ENCODE measurements at places on chromosomes 3 and 15.

GRCh38 chr3:46690798-46691197 lies 2.7 kb downstream of the ALS2CL start:
- DNase-seq: no peak

DNA sequence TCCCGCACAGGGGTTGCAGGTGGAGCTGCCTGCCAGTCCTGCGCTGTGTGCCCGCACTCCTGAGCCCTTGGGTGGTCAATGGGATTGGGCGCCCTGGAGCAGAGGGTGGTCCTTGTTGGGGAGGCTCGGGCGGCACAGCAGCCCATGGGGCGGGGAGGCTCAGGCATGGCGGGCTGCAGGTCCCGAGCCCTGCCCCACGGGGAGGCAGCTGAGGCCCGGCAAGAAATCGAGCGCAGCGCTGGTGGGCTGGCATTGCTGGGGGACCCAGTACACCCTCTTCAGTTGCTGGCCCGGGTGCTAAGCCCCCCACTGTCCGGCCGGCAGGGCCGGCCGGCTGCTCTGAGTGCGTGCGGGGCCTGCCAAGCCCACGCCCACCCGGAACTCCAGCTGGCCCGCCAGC lies 27.9 kb downstream of the NCK1 start:
- DNase-seq: no peak

DNA sequence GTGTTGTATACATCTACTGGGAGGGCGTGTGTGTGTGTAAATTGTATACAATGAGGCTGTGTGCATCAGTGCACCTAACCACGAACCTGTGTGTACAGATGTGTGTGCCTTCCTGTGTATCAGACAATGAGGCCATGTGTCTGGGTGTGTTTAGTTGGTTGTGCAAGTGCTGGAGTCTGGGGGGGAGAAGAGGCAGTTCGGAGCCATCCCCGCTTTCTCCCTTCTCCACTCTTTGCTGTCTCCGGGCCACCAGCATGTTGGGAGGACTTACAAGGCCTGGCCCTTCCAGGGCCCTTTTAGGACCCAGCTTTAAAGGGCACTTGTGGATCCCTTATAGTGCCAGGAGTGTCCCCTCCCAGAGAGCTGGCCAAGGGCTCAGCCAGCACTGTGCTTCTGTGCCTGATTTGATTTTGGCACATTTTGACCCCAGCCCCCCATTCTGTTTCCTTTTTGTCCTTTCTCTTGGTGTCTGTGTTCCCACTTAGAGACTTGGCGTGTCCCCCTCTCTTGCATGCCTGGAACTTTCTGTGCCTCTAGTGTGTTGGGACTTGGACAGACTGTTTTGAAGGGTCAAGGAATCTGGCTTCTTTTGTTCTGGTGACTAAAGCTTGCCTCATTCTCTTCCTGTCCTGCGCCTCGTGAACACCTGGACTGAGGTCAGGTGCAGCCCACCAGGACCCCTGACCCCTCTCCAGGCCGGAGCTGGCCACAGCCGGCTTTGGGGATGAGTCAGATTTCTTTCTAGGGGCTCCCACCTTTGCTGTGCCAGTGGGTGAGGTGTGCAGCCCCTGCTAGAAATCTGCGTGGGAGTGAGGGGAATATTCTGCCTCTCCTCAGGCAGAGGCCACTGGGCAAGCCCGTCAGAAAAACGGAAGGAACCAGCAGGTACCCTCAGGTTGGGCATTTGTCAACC lies 1.5 kb downstream of the CTDSPL start:
- no peak for DNase-seq

- no peak for DNase-seq
Observed at GRCh38 chr3:63251499-63251898, 26.6 kb upstream of the SYNPR start.

DNA sequence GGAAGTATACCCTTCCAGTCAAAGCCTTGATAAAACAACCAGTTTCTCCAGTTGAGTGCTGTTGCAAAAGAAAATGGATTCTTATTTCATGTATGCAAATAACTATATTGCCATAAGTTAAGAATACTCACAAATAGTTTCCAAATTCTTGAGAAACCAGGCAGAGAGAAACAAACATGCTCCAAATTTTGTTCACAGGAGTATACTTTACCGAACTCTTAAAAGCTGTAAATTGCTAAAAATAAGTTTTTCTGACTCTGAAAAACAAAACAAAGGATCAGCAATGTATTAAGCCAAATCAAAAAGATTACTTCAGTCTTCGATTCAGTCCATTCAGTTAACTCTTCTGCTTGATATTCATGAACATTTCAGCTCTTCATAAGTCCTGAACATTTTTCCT lies 646.5 kb downstream of the MCTP2 start:
- DNase-seq: no peak

DNA sequence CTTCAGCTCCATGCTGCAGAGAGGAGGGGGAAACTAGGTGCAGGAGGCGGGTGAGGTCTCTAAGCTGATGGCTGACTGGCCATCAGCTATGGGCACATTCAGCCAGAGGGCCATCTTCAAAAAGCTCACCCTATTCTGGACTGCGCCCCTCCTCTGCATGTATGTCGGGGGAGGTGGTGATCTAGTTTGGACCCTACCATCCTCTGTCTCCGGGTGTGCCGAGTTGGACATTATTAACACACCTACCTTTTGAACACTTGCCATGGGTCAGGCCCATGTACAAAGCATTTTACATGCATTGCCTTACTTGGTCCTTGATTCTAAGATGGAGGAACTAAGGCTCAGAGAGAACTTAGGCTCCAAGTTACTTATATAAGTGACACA lies 1.4 kb downstream of the NISCH start:
- no peak for DNase-seq

GRCh38 chr15:60400944-60401343 lies 3.2 kb upstream of the ANXA2 start:
- no peak for DNase-seq

GRCh38 chr3:186784820-186785494 lies 1.6 kb downstream of the EIF4A2 start:
- no peak for DNase-seq

GRCh38 chr3:114698146-114699105 lies 404.6 kb downstream of the TIGIT start:
- no peak for DNase-seq

DNA sequence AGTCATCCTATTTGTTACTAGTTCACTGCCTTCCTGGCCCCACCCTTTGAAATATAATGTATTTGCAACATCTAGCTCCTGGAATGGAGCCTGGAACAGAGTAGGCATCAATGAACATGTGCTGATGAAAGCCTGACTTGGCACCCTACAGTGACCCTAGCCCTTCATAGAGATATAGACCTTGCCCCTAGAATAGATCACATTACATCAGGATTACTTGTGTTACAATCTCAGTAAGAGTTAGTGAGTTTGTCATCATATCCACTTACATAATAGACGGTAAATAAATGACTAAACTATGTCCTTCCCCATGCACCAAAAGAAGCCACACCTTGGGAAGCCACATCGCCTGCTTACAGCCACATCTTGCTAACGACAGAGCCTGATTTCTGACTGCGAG lies 110.5 kb upstream of the WNT5A start:
- no peak for DNase-seq

- no peak for DNase-seq
Observed at GRCh38 chr3:180433152-180433551, 168.8 kb upstream of the TTC14 start.

GRCh38 chr3:46558184-46559043 lies 7.7 kb downstream of the LRRC2 start:
- peak; percentile 50 for DNase-seq

- no peak for DNase-seq
Observed at GRCh38 chr15:26015516-26016075, 152.5 kb upstream of the ATP10A start.

- peak; percentile 5 for DNase-seq
Observed at GRCh38 chr3:112333002-112333380, at the start of gene CD200. CD200 (plus strand) TSS chr3:112333156; CDS start chr3:112333213, 57 bp downstream.

- DNase-seq: no peak
Observed at GRCh38 chr3:23808525-23808924, 2.8 kb downstream of the UBE2E1 start.

DNA sequence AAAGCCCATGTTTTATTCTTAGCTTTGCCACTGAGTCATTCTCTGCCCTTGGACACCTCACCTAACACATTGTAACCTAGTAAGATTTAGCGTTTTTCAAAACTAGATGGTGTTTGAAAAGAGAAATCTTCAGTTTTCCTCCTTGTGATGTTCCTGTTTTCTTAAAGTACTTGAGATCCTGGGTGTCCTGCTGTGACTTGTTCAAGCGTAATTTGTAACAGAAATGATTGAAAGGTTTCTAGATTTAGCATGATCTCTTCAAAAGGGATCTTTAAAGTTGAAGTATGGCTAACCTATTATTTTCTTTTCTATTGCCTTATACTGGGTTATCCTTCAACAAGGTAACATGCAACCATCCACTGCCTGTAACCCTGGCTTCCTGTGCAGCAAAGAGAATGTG lies 32.6 kb upstream of the SPATA16 start:
- DNase-seq: no peak

DNA sequence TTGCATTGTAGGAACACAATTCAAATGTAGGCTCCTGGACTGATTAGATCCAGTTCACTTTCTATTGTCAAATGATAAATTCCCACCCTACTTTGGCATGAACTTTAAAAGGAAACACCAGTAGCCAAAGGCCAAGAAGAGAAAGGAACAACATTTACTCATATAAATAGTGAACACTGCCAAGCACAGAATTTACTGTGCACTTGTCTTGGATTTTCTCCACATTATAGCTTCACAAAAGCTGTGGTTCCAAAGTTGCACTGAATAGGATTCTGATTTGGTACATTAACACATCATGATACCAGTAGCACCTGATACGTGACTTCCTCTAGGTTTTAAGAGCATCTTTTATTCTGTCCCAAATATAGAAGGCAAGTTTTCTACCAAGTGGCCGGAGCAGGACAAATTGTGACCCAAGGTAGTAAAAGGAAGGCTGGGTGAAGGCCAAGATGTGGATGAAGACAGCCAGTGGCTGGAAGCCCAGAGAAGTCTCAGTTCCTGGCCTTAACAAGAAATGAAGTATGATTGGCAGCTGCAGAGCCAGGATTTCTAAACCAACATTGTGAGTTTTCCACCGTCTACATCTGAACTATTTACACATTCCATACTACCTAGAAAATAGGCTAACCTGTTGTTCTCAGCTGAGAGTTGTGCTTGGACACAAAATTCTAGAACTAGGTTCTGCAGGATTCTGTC lies 206.7 kb downstream of the THRB start:
- DNase-seq: no peak

DNA sequence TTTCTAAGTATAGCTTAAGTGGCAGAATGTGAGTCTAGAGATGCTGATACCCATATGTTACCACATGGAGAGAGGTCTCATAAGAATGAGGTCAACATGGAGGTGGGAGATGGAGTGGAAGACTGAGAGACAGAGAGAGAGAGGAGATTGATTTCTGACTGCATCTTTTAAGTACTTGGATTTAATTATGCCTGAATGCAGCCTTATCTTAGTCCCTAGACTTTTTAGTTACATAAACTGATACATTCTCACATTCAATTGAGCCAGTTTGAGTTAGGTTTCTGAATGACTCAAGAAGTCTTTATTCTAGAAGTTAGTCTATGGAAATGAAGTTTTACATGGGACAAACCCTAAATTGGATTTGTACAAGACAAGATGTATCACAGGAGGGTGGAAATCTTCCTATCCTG lies 58.5 kb upstream of the TNFSF10 start:
- no peak for DNase-seq

GRCh38 chr15:66884661-66885237 lies 180.7 kb upstream of the SMAD3 start:
- DNase-seq: no peak

DNA sequence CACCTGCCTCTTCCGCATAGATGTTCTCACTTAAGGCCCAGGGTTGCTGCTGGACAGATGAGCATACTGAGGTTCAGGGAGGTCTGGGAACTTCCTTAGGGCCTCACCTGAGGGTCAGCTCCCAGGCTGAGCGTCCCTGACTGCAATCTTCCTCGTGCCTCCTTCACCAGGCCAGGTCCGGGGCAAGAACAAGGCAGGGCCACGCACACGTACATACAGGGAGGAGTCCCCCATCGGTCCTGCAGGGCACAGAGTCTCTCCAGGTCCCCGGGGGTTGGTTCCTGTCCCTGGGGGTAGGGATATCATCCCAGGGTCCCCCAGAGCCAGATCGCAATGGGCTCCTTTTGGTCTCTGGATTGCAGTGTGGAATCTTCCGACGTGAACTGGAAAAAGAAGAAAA lies 130.1 kb downstream of the LRRK1 start:
- DNase-seq: no peak

DNA sequence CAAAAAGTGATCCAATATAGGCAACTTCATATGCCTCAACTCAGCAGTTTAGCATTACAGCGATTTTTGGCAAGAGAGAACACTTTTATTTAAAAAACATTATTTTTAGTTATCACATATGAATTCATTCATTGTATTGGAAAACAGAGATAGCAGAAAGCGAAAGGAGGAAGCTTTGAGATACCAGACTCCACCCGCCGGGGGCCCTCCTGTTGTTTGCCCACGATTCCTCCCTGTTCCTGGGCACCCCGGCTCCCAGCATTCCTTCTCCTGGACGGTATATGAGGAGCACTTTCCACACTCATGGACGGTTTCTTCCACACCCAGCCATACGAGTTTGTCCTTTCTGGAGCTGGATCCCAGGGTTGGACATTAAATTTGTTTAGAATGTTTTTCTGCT lies 18.2 kb downstream of the APBA2 start:
- no peak for DNase-seq

- DNase-seq: no peak
Observed at GRCh38 chr3:40585381-40586016, 60.7 kb downstream of the ZNF621 start.

- DNase-seq: no peak
Observed at GRCh38 chr3:40020689-40021088, 211.3 kb downstream of the MYRIP start.

DNA sequence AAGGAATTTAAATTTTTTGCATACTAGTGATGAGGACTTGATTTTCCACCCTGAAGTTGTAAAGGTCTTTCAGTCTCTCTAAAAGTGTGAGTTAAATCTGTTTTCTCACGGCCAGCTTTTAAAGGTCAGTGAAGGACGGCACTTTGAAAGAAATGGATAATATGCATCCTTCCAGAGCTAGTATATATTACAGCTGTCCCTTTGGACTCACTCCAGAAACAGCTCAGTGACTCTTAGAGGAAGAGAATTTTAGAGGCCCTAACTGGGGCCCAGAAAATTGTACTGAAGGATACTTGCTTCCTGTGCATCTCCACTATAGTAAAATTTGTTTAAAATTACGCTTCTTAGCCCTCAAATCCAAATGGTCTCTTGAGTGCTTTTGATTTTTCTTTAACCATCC lies 41.6 kb downstream of the PIK3CA start:
- DNase-seq: no peak

- no peak for DNase-seq
Observed at GRCh38 chr15:75532413-75533250, 46.5 kb downstream of the PTPN9 start.
